Nucleus accumbens (tissue), 56 donors: ENCODE measurements at places on chromosomes 6 and 20.
A peak's percentile ranks its signal among the peaks of the same experiment; 100 is the strongest.

DNA sequence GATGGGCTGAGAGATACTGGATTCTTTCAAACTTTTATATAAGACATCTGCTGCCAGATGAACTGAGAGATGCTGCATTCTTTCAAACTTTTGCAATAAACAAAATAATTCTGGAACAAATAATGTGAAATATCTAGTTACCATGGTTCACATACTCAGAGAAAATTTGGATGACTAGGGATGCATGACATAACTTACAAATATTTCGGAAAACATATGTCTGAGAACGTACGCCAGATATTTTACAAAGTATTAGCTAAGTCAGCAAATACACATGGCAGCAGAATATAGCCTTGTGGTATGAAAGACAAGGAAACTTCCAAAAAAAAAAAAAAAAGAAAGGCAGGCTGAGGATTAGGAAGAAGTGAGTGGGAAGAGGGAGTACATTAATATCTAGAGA lies 113.3 kb upstream of the TRAF3IP2 start:
- DNase-seq: no peak

- DNase-seq: no peak
These were observed 730 bp downstream of the INSM1 start for GRCh38 chr20:20368418-20369249.

- DNase-seq: no peak
These were observed 8.6 kb downstream of the CEP57L1 start for GRCh38 chr6:109103942-109104341.

DNA sequence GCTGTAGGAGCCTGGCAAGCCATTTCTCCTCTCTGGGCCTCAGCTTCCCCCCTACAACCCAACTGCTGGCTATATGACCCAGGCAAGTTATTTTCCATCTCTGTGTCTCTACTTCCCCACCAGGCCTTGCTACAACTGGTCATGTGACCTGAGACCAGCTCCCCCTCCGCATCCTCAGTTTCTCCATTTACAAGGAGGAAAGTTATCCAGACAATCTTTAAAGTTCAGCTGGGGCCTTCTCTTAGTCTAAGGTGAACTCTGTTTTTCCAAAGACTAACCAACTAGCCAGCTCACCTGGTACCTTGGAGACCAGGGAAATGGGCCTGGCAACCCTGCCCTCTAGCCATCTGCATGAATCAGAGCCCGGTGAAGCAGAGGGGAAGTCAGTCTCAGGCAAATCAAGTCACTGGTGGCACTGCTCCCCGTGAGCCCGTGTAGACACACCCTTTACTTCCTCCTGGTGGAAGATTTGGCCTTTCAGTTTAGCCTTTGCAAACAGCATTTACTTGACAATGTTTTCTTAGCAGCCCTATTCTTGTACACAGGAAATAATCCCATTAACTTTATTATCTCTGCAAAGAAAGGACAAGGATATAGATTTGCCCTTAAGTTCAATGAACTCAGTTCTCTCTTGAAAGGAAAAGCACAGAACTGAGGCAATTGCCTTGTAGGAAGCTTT lies 157.7 kb downstream of the VEGFA start:
- no peak for DNase-seq

GRCh38 chr20:60586269-60587050 lies 628.2 kb downstream of the CDH26 start:
- no peak for DNase-seq

- peak; percentile 41 for DNase-seq
These were observed 34.7 kb upstream of the MICB start for GRCh38 chr6:31462964-31463870.

DNA sequence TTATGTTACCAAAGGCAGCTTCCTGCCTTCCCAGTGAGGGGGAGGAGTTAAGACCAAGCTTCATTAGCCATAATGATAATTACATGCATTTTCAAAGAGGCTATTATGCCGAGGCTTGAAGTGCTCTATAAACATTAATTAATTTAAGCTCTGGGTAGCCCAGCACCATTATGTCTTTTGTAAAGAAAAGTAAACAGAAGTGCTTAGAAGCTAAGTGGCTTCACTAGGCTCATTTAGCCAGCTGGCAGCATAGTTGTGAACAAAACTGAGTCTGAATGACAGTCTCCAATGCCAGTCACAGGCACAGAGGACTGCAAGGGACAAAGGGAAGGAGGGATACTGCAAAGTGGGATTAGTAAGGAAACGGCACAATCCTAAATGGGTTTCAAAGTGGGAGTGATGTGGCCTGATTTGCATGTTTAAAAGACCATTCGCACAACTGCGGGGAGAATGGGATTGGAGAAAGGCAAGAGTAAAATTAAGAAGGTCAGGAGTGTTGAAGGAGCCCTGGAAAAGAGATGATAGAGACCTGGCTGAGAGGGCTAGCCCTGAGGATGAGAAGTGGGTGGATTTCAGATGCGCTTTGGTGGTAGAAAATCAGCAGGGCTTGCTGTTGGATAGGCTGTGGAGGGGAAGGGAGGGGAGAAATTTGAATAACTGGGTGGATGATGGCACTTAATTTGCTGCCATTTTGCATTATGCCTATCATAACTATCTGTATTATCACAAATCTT lies 20.1 kb upstream of the ISM1 start:
- DNase-seq: no peak

DNA sequence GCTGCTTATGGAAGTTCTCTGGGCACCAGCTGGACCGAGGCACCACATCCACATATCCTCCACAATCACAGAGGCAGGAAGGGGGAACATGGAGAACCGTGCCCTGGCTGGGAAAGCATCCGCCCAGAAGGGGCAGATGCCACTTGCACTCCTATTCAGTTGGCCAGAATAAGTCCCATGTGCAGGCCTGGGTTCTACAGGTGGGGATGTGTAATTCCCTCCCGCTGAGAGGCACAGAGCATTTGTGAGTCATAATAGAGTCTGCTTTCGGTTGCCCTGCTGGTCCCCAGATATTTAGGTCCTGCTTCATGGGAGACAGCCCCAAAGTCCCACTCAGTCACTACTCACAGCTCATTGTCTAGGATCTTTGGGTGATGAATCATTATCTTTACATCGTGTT lies 104.0 kb downstream of the PHACTR3 start:
- no peak for DNase-seq

- no peak for DNase-seq
These were observed 593.1 kb downstream of the PKHD1 start for GRCh38 chr6:51494342-51494741.

GRCh38 chr20:478949-479429 lies 16.7 kb upstream of the TBC1D20 start:
- no peak for DNase-seq

DNA sequence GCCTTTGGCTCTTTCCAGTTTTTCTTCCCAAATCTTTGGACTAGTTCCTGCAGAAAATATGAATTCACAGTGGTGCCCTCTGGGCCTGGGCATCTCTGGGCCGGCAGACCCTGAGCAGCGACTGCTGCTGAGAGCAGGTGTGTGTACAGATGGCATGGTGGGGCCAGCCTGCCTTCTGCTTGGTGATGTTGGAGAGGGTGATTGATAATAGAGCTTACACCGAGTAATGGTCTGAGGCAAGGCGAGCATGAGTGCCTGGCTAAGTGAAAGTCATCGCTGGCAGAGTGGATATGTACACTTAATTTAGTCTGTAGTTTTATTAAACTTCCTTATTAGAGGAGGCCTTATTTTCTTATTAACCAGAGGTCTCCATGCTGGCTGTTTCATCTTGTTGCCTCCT lies 156.9 kb downstream of the CDKAL1 start:
- DNase-seq: no peak

- DNase-seq: no peak
These were observed 125.6 kb downstream of the CDC5L start for GRCh38 chr6:44512868-44513741.

- DNase-seq: no peak
These were observed 511.1 kb downstream of the TENT5A start for GRCh38 chr6:81241126-81242041.

DNA sequence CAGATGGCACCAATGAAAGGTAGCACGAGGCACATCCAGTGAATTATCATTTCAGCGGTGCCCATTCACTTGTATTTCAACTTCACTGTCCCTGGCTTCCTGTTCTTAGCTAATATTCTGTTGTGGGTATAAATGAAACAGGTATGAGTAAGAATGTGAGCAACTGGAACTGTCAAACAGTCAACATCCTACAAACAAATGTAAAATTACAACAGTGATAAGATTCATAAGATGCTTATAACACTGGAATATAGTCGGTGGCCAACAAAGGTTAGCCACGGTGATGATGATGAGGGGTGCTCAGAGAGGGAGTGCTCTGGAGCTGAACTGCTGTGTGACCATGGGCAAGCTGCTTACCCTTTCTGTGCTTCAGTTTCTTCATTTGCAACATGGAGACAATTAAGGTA lies 74.9 kb upstream of the TOX2 start:
- DNase-seq: no peak
